ENCODE measurements at places on chromosomes 3 and 15.

DNA sequence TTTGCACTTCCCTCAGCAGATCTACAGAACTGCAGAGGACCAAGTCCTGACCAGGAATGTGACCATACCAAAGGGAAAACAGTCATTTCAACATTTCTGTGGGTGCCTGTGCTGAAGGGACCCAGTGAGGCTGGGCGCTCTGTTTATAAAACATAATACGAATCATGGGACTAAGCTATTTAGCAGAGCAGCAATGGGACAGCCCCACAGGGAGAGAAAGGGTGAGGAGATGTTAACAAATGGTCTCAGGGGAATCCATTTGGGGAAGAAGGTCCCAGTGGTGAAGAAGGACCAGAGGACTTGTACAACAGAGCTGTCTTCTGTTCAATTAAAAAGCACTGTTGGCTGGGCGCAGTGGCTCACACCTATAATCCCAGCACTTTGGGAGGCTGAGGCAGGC lies 1025.4 kb downstream of the FHIT start:
- DNase-seq: no peak

GRCh38 chr3:99902091-99902490 lies 84.4 kb downstream of the CMSS1 start:
- peak; percentile 39 for DNase-seq

GRCh38 chr3:67402873-67403272 lies 251.5 kb downstream of the SUCLG2 start:
- DNase-seq: no peak

- no peak for DNase-seq
Observed at GRCh38 chr3:149217347-149217746, 4.3 kb downstream of the CP start.

GRCh38 chr15:77855871-77856270 lies 221.6 kb downstream of the TBC1D2B start:
- DNase-seq: no peak

DNA sequence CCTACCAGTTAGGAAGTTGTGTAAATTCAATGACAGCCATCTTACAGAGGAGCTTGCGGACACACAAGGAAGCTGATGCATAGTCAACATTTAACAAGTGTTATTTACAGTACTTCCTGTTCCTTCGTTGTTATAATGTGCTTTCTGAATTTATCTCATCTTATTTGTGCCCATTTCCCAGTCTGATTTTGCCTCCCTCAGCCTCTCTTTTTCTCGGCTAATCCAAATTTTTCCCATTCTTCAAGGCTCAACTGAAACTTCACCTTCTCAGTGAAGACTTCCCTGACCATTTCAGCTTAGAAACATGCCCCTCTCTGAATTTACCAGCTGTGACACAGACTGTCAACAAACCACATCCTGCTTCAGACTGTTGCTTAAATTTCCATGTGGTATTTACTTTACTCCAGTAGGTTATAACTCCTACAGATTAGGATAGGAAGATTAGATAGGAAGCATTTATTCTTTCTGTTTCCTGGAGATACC lies 55.7 kb upstream of the CP start:
- DNase-seq: peak; percentile 92

DNA sequence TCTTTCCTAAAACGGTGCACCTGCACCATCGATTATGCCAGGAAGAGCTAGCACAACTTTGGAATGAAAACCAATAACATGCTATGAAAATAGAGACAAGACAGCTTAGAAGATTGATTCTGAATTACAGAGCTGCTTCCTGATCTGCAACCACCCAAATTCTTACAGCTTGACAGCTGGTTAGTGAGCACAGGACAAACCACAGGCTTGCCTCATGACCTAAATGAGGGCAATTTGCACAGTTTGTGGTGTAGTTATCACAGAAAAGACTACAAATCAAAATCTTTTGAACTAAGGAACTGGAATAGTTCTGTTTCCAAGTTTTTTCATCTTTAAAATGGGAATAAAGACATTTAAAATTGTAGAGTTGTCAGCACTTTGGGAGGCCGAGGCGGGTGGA lies 533.5 kb downstream of the NAALADL2 start:
- no peak for DNase-seq

GRCh38 chr3:66722675-66723074 lies 221.9 kb upstream of the LRIG1 start:
- DNase-seq: peak; percentile 91

DNA sequence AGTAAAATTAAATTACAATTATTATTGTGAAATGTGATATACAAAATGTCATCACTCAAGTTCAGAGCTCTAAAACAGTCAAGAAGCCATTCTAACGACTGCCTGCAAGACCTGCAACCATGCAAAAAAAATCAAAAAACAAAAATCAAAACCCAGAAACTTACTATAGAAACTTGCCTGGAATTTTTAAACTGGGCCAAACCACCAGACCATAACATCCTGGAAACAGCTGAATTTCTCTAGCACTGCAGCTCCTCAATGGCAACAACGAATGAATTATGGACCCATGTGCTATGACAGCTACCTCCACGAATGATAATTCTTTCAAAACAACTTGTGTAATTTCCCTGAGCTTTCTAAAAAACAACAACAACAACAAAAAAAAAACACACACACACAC lies 130.0 kb upstream of the KCNMB2 start:
- DNase-seq: peak; percentile 15

GRCh38 chr3:187669675-187670504 lies at the start of gene SST:
Gene SST (minus strand): TSS chr3:187670394. CDS start chr3:187670291, 103 bp downstream.
- peak; percentile 62 for DNase-seq

- peak; percentile 16 for DNase-seq
Observed at GRCh38 chr3:57048052-57048671, 12.3 kb upstream of the SPATA12 start.

GRCh38 chr3:46036191-46036590 lies 8.9 kb upstream of the XCR1 start:
- no peak for DNase-seq

DNA sequence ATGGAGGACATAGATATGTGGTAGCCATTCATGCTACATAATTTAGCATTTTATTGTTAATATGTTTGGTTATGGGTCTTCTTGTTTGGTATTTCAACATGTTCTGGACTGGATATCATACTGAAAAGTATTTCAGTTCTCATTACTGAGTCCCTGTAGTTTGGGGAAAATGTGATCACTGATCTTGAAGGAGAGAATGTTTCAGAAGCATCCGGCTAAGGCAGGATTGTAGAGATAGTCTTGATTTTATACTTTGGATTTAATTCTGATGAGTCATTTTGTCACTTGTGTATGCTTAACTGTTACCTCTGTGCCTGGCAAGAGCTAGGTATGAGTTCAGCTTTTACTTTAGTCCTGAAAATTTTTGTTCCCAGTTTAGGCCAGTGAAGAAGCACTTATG lies 7.1 kb downstream of the CHD2 start:
- peak; percentile 27 for DNase-seq

- no peak for DNase-seq
Observed at GRCh38 chr3:59998058-59998457, 948.2 kb upstream of the CFAP20DC start.

DNA sequence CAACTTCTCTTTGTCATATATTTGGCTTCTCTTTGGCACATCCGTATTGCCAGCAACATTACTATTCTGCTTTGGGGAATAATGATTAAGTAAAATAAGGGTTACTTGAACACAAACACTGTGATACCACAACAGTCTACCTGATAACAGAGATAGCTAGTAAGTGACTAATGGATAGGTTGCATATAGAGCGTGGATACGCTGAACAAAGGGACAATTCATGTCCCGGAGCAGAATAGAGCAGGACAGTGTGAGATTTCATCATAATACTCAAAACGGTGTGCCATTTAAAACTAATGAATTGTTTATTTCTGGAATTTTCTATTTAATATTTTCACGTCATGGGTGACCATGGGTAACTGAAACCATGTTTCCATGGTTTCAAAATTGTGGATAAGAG lies 54.1 kb downstream of the SCN5A start:
- no peak for DNase-seq

GRCh38 chr15:81349271-81349670 lies 24.7 kb downstream of the TMC3 start:
- no peak for DNase-seq

DNA sequence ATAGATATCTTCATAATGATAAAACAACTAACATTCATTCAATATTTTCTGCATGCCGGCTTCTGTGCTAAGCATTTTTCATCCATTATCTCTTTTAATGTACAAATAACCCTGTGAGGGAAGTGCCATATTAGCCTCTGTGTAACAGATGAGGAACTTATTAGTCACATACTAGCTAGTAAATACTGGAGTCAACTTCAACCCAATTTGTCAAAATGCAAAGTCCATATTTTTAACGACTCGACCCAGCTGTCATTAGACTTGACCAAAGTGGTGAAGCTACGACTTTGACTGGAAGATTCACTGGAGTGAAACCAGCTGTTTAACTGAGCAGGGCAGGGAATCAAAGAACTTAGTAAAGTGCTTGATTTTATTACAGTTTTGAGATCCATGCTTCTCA lies 41.6 kb downstream of the PARP15 start:
- no peak for DNase-seq

GRCh38 chr3:60720736-60721135 lies 530.5 kb downstream of the FHIT start:
- peak; percentile 33 for DNase-seq

DNA sequence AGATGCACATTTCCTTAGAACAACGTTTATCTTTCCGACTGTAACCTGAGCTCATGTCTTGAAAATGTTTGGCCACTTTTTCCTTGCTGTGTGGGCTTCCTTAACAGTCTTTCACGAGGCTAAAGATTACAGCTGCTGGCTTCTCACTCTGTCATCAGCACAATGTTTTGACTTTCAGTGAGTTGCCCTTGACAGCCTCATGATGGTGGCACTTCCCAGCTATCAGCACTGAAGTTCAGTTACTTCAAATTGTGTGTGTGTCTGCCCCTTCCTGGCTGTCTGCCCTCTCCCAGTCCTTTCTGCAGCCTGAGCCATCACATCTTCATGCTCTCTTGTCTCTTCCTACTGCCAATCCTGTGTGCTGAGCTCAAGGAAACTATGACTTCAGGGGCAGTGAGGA lies 152.2 kb downstream of the NTRK3 start:
- no peak for DNase-seq

GRCh38 chr3:133836497-133837158 lies 31.0 kb downstream of the SRPRB start:
- no peak for DNase-seq

Data from fibroblast of skin of back (primary cell).